ENCODE measurements at places on chromosomes 6 and 20.
A peak's percentile ranks its signal among the peaks of the same experiment; 100 is the strongest.

DNA sequence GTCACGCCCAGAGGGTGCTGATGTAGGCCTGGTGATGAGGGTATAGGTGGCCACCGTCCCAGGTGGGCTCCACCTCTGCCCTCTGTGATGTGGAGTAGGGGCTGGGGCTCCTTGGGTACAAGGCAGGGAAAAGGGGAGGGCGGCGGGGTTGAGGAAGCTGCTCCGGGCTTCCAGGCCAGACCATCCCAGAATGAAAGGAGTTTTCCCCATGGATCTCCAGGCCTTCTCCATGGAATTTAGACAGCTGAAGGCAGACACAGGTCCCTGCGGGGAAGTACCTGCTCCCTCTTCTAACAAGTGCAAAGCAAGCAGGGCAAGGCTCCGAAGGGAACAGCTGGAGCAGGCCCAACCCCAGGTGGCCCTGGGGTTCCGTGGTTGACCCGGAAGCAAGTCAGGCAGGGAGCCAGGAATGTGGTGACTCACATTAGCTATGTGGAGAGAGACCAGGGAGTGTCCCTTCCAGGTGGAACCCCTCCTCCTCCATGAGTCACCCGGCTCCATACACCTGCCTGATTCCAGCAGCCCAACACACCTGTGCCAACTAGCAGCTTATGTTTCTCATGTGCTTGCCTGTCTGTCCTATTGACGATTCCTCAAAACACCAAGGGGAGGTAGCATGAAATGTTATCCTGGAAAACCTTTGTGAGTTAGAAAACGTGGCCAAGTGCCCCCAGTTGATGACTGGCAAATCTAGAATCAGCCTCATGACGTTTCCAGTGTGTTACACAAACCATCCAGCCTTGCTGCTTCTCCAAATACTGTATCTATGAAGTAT, 59.7 kb upstream of the SNX9 start:
- DNase-seq: no peak

- no peak for DNase-seq
Observed at GRCh38 chr6:153096792-153097191, 34.3 kb downstream of the RGS17 start.

DNA sequence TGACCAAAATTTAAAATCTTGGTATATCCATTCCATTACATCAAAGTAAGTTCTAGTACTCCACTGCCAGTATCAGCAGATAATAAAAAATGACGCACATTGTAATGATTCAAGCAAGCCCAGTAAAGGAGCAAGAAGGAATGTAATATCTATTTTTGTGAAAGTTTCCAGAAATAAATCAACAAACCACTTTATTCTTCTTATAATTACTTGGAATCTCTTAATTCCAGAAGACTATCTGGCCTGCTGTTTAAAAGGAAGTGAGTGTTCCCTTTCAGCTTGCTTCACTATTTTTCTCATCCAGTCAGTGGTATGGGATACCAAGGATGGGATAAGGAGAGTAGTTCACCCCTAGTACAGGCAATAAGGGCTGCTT, 42.2 kb upstream of the DSE start:
- no peak for DNase-seq

- DNase-seq: peak; percentile 94
Observed at GRCh38 chr20:10219452-10219791, 792 bp downstream of the SNAP25 start.

GRCh38 chr6:157469378-157469777, 88.4 kb downstream of the ZDHHC14 start:
- DNase-seq: no peak

DNA sequence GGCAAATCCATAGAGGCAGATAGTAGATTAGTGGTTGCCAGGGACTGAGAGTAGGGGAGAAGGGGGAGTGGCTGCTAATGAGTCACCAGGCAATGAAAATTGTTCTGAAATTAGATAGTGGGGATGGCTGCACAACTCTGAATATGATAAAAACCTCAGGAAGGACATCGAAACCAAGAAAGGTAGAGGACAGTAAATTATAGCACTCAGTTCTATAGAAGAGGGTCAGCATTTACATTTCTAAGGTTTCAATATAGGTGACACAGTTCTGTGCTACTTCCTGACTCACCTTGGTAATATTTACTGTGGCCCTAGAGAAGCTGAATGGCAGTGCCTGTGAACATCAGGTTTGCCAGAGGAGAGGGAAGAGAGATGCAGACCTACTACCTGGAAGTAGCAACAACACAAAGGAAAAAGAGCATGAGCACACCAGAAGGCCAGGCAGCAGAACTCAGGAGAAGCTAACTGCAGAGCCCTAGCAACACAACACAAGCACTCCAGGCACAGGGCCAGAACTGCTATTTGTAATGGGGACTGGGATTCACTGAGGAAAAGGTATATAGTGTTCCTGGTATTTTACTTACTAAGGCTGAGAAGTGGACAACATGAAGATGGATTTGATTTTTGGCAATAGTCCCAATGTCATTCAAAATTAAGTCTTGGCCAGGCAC, 75.9 kb downstream of the PLCG1 start:
- no peak for DNase-seq

GRCh38 chr6:31972709-31973350, 892 bp upstream of the DXO start:
- no peak for DNase-seq

- no peak for DNase-seq
Observed at GRCh38 chr20:57815405-57815804, 105.6 kb upstream of the PMEPA1 start.

DNA sequence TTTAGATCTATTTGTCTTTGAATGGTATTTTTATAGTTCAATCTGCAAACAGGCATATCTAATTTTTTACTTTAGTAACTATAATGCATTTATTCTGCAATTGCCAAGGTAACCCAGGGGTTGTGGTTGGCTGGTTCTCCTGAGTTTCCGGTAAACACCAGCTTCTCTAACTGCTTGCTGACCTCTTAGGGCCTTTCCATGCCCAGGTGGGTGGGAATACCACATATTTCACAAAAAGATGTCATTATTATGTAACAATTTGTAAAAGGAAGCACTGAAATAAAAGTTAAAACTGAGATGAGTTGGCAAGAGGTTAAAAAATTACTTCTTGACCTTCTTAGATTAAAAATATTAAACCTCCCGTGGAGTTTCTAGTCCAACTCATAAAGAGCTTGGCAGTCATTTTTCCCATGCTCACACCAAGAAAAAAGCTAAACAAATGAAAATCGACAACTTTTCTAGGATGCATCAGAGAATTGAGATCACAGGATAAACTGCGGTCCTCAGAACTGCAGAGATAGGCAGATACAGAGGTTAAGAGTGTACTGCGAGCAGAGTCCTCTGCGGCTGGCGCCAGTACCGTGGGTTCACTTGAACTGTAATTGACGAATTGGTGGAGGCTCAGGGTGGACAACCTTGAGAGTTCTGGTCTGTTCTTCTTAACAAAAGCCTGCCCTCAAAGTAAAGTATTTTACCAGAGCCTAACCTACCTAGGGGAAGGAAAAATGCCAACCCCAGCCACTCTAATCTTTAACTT, 2.2 kb upstream of the VNN1 start:
- DNase-seq: no peak

DNA sequence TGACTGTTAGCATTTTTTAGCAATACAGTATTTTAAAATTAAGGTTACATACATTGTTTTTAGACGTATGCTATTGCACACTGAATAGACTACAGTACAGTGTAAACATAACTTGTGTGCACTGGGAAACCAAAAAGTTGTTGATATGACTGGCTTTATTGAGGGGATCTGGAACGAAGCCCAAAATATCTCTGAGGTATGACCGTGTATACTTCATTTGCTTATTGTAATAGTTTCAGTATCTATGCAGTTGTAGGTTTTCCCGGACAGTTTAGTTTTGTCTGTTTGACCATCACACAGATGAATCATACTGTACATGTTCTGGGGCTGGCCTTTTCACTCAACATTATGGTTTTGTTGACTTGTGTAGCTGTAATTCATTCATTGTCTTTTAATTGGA, 6.9 kb upstream of the ZBTB12 start:
- no peak for DNase-seq

- peak; percentile 26 for DNase-seq
Observed at GRCh38 chr20:24565835-24566351, 96.5 kb downstream of the SYNDIG1 start.

- DNase-seq: no peak
Observed at GRCh38 chr6:36018339-36018738, 6.1 kb downstream of the SLC26A8 start.

- DNase-seq: no peak
Observed at GRCh38 chr6:107192830-107193229, 77.5 kb upstream of the BEND3 start.

DNA sequence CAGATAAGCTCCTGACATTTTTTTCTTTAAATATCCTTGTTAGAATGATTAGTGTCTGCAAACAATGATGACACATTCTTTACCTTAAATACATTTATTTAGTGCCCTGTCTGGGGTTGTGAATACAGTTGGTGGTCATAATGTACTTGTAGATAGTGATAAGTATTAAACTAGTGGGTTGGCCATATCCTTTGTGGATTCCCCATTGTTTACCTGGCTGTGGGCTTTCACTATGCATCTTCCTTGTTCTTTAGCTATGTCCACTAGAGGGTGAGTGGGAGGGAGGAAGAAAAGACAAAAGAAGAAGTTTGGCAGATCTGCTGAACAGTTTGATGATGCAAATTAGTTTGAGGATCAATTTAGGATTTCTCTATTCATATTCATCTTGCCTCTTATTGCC, 15.7 kb downstream of the HS3ST5 start:
- no peak for DNase-seq

GRCh38 chr20:35271904-35272303, 6.0 kb downstream of the MMP24OS start:
- no peak for DNase-seq

- peak; percentile 89 for DNase-seq
Observed at GRCh38 chr6:39302669-39303424, 11.4 kb downstream of the KCNK17 start.

DNA sequence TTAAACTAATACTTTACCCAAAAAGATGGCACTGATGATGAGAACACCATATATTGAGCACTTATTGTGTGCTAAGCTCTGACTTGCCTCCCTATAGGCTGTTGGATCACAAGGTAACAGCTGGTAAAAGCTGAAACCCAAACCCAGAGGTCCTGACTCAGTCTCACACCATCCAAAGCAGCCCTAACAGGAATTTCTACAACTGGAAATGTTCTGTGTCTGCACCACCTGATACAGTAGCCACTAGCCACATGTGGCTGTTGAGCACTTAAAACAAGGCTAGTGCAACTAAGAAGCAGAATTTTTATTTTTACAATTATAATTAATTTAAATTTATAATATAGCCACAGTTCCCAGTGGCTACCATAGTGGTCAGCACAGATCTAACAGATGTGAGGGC, 15.6 kb upstream of the MATN4 start:
- DNase-seq: no peak

GRCh38 chr6:27630727-27631608, 158.1 kb upstream of the ZNF184 start:
- peak; percentile 89 for DNase-seq

GRCh38 chr6:24694198-24694597, 24.8 kb downstream of the C6orf62 start:
- no peak for DNase-seq

GRCh38 chr6:927157-927556, 234.2 kb upstream of the EXOC2 start:
- DNase-seq: no peak

- DNase-seq: no peak
Observed at GRCh38 chr6:6052216-6052615, 45.5 kb upstream of the NRN1 start.

DNA sequence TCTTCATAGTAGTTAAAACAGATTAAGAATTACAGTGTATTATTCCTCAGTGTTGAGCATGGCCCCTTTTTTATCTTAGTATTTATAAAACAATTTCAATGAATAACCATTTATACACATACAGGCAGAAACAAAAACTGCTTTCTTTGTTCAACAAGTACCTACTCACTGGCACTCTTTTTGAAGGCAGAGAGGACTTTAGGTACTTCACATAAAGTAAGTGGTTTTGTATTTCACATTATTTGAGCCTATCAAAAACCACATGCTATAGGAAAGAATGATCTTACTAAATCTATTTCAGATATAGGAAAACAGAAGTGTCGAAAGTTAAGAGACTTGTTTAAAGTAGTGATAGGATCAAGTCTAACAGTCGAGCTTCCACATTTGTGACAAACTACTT, 73.8 kb downstream of the PRKN start:
- DNase-seq: no peak

- DNase-seq: no peak
Observed at GRCh38 chr6:56902641-56903464, 52.1 kb upstream of the BEND6 start.

DNA sequence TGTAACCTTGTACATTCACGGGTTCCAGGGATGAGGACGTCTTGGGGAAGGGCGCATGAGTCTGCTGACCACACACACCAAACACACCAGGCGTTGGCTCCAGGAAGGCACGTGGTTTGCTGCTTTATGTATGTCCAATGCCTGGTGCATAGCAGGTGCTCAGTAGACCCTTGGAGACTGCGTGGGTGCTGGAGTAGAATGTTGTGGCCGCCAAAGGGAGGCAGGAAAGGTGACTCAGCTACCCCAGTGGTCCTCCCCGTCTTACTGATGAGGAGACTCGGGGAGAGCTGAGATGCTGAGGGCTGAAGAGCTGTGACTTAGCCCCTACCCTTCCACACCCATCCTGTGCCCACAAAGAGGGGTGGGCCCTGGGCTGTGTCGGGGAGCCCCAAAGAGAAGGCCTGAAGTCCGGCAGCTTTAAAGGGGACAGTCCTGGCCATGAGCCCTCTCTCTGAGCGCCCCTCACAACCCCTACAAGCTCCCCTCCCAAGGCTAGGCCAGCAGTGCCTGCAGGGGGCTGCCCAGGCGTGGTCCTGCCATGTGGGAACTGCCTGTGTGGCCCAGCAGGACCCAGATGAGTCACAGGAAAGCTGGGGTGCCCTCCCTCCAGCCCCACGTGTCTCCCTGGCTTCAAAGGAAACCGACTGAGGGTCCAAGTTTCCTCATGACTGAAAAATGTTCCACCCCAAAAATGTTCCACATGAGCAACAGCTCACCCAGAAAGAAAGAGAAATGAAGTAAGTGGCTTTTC, 28.0 kb upstream of the PTGIS start:
- DNase-seq: no peak
